Right cardiac atrium (tissue), 5 donors: ENCODE measurements at places on chromosomes 1 and 21. TPM values are rescaled to one million over a fixed set of nuclear protein-coding genes. Genes with fewer than 3 reads are reported as not detected.

- DNase-seq, result peak; percentile 75
Observed at GRCh38 chr1:208201229-208201628, 43.0 kb downstream of the PLXNA2 start.

GRCh38 chr1:61337981-61338848 is 255.9 kb downstream of the NFIA start:
- peak; percentile 69 for DNase-seq

DNA sequence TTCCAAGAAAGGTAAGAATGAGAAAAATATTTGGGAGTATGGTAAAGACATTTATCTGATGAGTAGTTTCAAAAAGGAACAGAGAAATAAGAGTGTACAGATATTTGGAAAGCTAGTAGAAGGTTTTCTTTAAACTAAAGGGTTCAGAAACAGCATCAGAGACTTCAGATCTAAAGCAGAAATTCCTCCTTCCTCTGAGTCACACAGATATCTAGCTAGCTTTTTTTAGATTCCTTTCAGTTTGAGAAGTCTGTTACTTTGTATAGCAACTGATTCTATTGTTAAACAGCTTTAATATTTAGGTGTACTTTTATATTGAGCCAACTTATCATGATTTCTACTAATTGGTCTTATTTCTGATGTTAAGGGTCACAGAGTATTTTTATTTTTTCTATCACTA is 4.7 kb downstream of the AMY2B start:
- DNase-seq, result no peak

- DNase-seq, result no peak
Observed at GRCh38 chr1:115190540-115191170, 101.4 kb upstream of the TSPAN2 start.

TBX15 gene
- 2.3 TPM for total RNA-seq

PRAMEF25 gene
- total RNA-seq, result not detected

TMPRSS3 gene
- not detected for total RNA-seq
